ENCODE measurements at places on chromosomes 1 and 21.

DNA sequence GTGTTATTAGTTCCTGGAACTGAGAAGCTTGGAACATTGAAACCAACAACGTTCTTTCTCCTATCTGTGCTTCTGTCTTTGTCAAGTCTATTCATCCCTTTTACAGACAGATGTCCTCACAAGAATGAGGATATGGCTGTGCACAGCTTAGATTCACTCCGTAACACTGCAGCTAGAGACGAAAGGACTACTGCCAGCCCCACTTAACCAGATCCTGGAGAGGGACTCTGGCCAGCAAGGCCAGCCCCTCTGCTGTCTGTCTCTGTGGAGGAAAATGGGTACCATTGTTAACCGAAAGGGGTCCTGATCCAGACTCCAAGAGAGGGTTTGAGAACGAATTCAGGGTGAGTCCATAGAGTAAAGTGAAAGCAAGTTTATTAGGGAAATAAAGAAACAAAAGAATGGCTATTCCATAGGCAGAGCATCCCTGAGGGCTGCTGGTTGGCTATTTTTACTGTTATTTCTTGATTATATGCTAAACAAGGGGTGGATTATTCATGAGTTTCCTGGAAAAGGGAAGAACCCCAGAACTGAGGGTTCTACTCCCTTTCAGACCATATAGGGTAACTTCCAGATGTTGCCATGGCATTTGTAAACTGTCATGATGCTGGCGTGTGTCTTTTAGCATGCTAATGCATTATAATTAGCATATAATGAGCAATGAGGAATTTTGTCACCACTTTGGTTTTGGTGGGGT, 17.4 kb upstream of the USP24 start:
- no peak for DNase-seq

DNA sequence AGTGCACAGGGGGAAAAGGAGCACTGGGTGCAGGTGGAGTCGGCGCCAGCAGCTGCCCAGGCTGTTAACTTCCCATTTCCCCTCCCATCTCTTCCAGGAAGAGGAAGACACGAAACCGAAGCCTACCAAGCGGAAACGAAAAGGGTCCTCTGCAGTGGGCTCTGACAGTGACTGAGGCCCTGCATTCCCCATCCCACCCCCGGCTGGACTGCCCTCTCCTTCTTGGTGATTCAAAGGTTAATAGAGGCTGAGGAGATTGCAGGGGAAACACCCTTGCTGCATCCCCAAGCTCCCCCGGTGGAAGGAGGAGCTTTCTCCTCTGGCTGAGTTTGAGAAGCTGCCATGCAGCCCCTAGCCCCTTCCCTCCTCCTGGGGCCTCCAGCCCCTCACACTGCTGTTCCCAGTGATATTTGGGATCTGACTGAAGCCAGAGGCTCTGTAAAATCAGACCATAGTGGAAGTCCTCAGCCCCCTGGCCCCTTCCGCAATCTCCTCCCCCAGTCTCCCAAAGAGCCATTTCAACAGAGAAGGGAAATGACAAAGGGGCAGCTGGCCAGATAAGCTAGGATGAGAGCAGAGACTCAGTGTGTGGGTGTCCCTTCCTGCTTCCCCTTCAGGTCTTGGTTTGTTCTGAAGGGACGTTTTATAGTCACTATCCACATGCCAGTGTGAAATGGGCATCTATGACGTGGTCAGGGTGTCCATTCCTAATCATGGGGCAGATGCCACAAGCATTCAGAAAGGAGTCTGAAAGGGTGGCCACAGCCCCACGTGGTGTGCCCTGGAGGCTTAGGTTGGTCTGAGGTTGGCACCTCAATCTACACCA, 1.9 kb upstream of the SLC27A3 start:
- no peak for DNase-seq

GRCh38 chr1:24385160-24385940, 28.2 kb downstream of the STPG1 start:
- DNase-seq: no peak

DNA sequence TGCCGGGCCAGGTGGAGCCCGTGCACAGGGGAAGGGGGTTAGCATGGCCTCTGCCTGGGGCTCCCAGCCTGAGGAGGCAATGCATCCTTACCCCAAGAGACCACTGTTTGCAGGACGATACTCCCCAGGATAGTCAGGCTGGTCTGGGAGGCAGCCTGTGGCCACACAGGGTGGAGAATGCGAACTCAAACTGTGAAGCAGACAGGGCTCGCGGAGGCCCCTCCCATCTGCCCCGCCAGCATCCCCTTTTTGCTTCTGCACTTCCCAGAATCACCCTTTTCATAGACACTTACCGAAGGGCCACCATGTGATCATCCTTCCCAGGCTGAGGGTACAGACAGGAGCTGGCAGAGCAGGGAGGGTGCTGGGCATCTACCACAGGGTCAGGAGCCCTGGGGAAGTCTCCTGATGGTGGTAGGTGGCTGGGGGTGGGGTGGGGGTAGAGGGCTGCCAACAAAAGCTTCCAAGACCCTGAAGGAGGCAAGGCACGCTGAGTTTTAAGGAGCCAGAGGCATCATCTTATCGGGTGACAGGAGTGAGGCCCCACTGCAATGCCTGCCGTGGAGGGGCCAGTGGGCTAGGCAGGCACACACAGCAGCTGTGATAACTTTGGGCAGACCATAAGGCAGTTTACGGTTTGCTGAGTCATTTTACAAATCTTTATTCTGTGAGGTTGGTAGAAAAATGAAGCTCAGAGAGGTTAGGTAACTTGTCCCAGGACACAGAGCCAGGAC, 31.3 kb upstream of the BTG2 start:
- no peak for DNase-seq

GRCh38 chr1:64228167-64228957, 24.9 kb downstream of the UBE2U start:
- no peak for DNase-seq

GRCh38 chr1:229425564-229426159, 8.2 kb downstream of the ACTA1 start:
- DNase-seq: no peak

GRCh38 chr21:38121888-38122720, 134.7 kb upstream of the KCNJ15 start:
- DNase-seq: no peak

DNA sequence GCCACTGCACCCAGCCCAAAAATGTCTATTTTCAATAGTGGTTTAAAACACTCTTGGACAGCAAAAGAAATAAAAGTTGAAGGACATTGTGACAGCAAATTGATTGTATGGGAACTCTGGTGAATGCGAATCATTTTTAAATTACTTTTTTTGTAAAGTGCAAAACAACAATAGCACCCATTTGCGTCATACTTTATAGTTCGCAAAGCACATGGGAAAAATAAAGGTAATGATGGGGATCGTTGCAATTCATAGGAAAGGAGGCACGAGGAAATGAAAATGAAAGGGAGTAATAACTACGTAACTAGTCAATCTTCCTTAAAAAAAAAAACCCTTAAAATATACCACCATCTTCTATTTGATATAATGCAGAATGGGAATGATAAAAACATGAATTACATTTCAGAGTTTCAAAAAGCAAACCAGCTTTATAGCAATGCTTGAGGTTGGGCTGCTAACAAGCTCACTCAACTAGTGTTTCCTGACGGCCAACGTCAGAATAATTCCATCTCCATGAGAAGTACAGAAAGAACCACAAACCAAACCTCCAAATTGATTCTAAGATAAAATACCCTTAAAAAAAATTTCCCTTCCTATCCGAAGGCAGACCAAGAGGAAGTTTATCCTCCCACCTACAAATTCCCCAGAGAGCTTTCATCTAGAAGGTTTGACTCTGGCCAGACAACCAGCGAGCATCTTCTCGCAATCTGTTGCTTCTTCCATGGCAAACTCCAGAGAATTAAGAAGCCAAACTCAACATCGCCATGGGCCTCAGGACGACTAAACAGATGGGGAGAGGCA, at the start of gene EDARADD:
TSS of gene EDARADD (plus strand) at position 606 of the 801 bp plus-strand sequence. CDS start at position 765, 159 bp downstream.
- no peak for DNase-seq

DNA sequence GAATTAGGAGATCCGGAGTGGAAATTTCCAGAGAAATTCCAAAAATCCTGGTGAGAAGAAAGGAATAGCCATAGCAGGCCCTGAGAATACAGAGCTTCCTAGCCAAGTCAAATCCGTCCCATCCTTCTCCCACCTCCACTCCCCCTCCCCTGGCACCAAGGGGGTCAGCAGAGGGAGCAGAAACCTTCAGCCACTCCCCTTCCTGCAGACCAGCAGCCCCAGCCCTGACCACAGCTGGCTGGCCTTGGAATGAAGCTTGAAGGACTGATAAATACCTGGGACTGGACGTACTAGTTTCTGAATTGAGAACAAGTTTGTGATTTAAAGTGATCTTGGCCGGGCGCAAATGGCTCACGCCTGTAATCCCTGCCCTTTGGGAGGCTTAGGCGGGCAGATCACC, 13.8 kb upstream of the RIPPLY3 start:
- no peak for DNase-seq

DNA sequence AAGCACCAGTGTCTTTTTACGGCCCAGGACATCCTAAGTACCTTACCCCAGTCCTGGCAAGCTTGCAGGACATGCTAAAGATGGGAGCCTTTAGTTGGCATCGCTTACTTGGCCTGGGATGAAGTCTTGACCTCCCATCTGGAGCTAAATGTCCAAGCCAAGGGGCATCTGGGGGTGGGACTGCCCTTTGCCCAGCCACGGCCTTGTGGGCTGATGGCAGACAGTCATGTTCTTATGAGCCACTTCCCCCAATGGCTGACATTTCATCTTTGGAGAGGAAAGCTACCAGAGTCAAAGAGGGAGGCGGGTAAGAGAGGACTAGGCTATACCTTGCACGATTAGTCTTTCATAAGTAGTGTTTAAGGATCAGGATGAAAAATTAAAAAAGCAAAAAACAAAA, 32.2 kb downstream of the OPTC start:
- DNase-seq: no peak

DNA sequence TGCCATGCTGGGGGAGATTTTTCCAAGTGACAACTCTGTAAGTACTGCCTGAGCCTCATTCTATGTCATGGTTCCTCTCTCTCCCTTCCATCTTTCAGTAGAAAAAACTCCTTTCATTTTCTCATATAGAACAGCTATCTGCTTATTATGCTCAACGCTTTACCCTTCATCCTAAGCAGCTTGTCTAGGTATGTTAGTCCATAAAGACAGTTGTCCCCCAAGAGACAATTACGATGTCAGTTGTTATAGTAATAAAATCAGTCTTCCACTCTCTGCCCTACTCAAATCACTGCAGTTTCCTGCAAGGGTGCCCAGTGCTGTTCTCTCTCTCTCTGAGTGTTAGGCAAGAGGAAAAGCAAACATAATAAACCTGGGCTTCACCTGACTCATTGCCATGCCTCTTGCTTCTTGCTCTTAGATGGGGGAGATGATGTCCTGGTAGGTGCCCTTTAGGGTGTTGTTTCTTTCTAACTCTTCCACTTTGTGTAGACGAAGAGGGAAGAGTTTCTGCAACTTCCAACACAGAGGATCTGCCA, 59.4 kb downstream of the PAPPA2 start:
- no peak for DNase-seq

DNA sequence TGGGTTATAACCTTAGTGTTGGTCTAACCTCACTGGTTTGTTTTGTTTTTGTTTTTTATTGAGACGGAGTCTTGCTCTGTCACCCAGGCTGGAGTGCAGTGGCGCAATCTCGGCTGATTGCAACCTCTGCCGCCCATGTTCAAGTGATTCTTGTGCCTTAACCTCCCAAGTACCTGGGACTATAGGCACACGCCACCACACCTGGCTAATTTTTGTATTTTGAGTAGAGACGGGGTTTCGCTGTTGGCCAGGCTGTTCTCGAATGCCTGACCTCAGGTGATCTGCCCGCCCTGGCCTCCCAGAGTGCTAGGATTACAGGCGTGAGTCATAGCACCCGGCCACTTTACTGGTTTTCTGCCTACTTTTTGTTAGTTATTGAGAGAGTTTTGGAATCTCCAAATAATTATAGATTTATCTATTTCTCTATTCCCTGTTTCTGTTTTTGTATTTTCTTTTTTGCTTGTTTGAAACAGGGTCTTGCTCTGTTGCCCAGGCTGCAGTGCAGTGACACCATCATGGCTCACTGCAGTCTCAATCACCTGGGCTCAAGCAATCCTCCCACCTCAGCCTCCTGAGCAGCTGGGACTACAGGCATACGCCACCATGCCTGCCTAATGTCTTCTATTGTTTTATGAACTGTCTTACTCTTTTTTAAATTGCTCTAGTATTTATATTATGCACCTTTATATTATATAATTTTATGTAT, 21.4 kb downstream of the SMG7 start:
- no peak for DNase-seq

DNA sequence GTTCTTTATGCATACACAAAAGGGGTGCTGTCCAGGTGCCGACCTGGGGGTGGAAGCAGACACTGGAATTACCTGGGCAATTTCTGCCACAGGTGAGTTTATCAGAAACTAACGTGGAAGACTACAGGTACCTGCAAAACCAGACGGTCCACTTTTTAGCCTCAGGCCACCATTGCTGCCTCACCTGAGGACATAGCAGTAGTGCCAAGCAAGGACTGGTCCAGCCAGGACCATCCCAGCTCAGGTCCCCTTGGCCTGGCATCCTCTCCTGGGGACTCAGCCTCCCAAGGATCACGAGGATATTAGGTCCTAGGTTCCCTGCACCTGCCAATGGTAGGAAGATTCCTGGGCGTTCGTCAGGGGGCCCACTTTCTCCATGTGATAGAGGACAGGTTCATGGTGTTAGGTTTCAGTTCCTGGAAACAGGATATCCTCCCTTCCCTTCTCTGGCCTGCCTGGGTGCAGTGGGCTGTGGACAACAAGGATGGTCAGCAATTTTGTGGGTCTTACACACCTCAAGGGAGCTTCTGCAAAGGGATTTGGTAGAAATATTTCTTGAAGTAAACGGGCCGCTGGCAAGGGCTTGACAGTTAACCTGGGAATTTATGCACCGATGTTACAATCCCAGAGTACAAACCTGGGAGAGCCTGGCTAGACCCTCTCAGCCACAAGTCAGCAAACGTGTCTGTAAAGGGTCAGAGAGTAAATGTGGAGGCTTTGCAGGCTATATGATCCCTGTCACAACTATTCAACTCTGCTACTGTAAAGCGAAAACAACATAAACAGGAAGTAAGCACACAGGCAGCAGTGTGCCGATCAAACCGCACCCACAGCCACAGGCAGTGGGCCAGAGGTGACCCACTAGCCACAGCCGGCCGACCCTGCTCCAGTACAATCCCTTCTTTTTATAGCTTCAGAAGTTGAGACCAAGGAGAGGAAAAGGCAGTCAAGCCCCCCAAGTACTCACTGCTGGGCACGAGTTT, 71.4 kb upstream of the RAB4A start:
- DNase-seq: no peak

Data from stimulated activated CD4-positive, alpha-beta T cell treated with anti-CD3 and anti-CD28 coated beads, Interleukin-4, amount 100 ng/mL, for 48 hours (primary cell).